Cortex of kidney (tissue), 1 donor: ENCODE measurements at places on chromosomes 2 and 18.

GRCh38 chr18:6917072-6917471, 187.6 kb downstream of the ARHGAP28 start:
- no peak for DNase-seq

GRCh38 chr18:10670856-10671255, 145.0 kb downstream of the NAPG start:
- no peak for DNase-seq

GRCh38 chr2:68317971-68318913, 1.5 kb downstream of the CNRIP1 start:
- DNase-seq: no peak

DNA sequence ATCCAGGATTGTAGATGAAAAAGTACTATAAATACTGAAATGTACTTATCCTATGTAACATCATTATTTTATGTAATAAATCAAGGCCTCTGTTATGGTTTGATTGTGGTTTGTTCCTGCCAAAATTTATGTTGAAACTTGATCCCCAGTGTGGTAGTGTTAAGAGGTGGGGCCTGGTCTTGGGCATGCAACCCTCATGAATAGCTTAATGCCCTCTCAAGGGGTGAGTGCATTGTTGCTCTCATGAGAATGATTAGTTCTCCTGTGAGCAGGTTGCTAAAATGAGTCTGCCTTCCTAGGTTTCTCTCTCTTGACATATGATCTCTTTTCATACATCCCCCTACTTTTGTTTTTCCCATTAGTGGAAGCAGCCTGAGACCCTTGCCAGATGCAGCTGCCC, 915.4 kb downstream of the TSN start:
- no peak for DNase-seq

DNA sequence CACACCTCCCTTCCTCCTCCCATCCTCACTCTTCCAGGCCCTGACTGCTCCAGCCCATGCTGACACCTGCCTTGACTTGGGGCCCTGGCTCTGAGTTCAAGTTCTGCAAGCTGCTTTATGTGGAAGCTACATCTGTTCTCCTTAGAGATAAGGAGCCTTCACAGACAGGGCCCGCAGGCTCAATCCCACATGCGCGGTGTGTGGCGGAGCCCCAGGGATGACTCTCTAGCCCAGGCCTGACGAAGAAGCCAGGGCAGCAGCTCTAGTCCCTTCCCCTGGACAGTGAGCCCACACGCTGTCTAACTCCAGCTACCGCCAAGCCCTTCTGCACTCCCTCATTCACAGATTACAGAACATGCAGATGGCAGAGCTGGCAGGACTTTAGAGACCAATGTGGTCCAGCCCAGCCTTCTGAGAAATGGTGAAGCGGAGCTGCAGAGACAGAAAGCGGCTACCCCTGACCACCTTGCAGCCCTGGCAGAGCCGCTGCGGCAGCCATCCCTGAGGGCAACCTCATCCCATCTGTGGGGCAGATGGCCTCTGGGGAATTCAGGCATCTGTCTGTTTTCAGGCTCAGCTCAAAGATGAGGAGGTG, 304.3 kb downstream of the CELF4 start:
- no peak for DNase-seq

- no peak for DNase-seq
These were observed 98.5 kb upstream of the NOSTRIN start for GRCh38 chr2:168703926-168704325.

GRCh38 chr2:166351319-166351718, 24.4 kb downstream of the SCN9A start:
- DNase-seq: no peak

GRCh38 chr2:65656160-65656718, 223.8 kb upstream of the SPRED2 start:
- no peak for DNase-seq

DNA sequence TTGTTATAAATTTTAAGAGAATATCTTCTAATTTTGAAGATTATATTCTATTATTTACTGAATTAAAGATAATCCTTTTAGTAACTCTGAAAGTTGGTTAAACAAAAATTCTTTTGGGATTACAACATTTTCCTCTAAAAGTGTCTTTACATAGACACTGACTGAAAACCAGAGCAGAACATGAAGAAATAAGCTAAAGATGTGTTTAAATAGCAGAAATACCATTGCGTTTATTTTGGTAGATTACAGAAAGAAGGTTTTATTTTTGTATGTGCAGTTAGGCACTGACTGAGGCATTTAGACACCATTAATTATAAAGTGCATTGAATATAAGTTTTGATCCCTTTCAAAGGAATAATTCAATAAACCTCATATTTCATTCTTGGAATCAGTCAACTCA, 13.5 kb upstream of the NPC1 start:
- DNase-seq: no peak

- DNase-seq: no peak
These were observed 36.0 kb downstream of the KLHL29 start for GRCh38 chr2:23420840-23421476.

DNA sequence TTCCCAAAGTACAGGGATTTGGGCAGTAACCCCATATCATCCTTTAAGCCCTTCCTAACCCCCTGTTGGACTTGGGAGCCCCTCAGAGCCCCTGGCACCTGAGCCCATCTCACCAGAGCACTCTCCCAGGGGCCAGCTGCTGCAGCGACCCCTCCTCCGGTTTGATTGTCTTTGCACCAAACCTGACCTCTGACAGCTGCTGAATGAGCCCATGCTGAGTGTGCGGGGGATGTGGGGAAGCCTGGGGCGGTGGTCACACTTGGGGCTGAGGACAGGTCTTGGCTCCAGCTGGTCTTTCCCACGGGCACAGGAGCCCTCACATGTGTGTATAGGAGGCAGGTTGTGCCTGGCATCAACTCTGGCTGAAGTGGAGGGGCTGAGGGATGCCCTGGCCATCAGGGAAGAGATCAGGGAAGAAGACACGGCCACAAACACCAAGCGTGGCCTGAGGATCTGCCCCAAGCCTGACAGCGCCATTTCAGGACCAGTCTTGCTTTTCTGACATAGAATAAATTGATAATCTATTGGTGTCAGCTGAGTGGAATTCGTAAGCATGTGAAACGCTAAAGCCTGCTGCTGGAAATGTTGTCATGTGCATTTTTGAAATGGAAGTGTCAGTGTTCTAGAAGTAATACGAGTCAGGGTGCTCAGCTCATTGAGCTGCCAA, 102.4 kb downstream of the ACKR3 start:
- no peak for DNase-seq

DNA sequence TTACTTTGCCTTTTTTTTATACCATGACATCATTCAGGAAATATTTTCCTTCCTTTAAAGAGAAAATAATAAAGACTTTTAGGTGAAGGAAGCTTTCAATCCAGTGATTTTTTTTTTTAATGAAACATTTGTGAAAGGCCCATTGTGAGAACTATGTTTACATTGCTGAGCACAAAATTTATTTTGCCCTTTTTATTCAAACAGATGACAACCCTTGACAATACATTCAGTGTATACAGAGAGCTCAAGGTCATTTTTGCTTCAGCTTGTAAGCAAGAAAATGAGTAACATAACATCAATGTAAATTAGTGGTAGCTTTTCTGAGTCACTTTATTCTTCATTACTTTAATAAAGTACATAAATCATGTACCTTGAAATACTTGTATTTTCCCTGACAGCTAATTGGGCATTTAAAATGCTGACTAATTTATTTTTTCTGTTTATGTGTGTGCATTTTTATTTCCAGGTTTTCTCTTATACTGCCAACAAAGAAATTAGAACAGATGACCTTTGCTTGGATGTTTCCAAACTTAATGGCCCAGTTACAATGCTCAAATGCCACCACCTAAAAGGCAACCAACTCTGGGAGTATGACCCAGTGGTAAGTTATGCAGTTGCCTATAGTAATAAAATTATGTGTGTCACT, 121.6 kb downstream of the GALNT1 start:
- no peak for DNase-seq

DNA sequence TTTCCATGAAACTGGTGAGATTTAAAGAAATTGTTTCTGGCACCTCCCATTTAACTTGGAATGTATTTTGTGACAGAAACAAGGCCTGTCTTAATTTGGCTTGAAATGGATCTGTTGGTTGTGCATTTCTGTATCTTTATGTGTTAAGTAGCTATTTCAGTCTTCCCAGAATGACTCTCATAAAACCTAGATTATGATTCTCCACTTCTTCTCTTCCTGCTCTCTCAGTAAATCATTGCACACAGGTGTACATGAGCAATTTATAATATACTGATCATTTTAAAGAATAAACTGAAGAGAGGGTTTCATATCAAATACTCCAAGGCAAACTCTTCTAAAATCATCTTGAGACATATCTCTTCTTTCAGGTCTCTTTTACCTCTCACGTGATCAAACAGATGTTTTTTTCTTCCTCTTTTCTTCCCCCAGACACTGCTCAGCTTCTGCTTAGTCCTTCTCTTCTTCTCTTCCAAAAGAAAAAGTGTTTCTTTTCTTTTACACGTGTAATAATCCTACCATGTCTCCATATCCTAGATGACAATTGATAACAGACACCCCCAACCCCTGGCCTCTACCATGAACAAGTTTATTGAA, 112.0 kb downstream of the PPP1R1C start:
- no peak for DNase-seq

DNA sequence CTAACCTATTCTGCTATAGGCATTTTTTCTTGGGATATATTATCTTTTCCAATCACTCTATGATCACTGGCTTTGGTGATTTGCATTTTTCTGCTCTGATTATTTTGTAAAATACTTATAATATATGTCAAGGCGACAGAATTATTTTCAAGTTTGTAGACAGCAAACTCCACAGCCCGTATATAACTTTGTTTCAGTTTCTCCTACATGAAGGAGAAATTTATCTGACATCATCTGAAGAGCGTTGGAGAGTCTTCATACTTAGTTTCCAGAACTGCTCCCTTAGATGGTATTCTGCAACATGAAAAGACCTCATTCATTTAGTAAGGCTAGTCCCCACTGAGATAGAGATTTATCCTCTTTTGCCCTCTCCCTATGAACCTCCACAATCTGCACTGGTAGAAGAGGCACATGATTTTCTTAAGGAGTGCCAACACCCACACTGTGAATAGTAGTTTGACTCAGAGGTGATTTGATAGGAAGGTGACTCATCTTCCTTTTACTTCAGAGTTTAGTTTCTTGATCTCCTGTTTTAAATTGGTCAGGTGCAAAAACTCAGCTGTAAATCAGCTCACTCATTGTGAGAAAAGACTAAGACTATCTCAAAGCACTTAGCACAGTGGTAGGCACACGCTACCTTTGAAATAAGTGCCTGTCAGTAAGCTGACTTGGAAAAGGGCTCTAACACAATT, 1848.6 kb upstream of the CELF4 start:
- DNase-seq: no peak

DNA sequence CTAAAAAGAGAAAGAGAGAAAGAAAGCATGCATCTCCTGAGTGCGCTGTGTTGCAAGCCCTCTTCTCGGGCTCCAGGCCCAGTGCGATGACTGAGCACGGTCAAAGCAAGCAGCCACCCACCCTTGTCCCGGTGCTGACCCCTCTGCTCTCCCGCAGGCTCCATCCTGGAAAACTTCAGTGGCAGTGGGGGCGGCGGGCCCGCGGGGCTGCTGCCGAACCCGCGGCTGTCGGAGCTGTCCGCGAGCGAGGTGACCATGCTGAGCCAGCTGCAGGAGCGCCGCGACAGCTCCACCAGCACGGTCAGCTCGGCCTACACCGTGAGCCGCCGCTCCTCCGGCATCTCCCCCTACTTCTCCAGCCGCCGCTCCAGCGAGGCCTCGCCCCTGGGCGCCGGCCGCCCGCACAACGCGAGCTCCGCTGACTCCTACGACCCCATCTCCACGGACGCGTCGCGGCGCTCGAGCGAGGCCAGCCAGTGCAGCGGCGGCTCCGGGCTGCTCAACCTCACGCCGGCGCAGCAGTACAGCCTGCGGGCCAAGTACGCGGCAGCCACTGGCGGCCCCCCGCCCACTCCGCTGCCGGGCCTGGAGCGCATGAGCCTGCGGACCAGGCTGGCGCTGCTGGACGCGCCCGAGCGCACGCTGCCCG, 252.5 kb downstream of the GLI2 start:
- DNase-seq: no peak

- no peak for DNase-seq
These were observed 591.3 kb upstream of the ZNF804A start for GRCh38 chr2:184006998-184007397.

DNA sequence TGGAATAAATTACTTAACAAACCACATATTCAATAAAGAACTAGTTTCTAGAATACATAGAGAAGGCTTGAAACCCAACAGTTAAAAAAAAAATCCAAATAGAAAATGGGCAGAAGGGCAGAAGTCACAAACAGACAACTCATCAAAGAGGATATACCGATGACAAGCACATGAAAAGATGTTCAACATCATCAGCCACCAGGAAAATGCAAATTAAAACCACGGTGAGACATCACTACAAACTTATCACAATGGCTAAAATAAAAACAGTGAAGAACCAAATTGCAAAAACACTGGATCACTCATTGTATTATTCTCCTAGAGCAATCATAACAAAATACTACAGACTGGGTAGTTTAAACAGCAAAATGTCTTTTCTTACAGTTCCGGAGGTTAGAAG, 14.5 kb downstream of the SESTD1 start:
- no peak for DNase-seq

DNA sequence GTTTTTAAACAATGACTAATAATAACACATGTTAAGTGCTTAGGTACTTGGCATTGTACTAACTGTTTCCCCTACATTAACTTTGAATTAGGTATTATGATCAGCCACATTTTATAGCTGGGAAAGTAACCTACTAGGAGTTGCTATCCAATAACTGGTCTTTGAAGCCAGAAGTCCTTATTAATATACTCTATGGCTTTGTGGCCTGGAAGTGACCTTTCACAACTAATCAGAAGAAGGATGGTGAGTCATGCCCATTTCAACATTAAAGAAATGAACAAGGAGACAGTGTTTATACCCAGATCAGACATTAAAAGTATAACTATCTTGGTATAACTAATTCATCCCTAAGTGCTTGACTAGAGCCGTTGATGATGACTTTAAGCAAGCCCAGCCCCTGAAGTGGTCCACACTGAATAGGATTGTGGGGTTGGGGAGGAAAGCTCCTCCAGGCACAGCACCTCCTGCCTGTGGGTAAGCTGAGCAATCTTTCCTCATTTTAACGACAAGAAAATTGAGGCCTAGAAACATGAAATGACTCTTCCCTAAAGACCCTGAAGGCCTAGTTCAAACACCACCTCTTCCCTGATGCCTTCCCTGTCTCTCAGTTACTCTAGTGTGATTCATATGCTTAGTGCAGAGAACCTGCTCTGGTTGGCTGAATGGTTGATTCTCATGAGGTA, 71.6 kb upstream of the RFX8 start:
- no peak for DNase-seq

GRCh38 chr2:99338029-99338585, 918 bp downstream of the EIF5B start:
- DNase-seq: no peak

GRCh38 chr2:213995400-213996105, 415.3 kb upstream of the VWC2L start:
- DNase-seq: no peak
